ENCODE measurements at places on chromosomes 3 and 15. TPM values are rescaled to one million over a fixed set of nuclear protein-coding genes. Genes with fewer than 3 reads are reported as not detected.
A peak's percentile ranks its signal among the peaks of the same experiment; 100 is the strongest.

Gene SAMD7
- total RNA-seq: not detected

Gene CHRNA5
- 5.5 TPM for total RNA-seq

DNA sequence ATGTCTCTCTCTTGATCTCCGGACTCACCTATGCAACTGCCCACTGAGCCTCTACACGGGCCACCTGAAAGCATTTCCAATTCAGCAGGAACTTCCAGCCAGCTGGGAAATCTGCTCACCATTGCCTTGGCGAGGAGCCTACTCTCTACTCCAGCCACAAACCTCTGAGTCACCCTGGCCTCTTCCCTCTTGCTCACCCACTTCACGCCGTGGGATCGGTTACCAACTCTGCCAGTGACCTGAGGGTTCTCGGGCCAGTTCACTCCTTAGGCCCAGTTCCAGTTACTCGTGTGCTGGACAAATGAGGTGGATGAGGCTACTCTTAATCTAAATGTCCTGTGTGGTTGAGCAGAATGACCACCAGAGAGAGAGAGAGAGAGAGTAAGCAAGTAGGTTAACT lies 70.1 kb downstream of the CEMIP start:
- no peaks in the 10 kb centered on the region for H3K4me1 ChIP-seq
- DNase-seq: no peak
- H3K4me3 ChIP-seq: no peak overlapping the region
- no peaks in the 10 kb centered on the region for H3K36me3 ChIP-seq

GRCh38 chr15:84402856-84403608 lies 167.5 kb downstream of the GOLGA6L4 start:
- DNase-seq: no peak
- H3K4me3 ChIP-seq: no peak overlapping the region
- peaks cover 3% of the 10 kb centered on the region for H3K36me3 ChIP-seq
- H3K4me1 ChIP-seq: no peaks in the 10 kb centered on the region

- DNase-seq: no peak
- no peak overlapping the region for H3K4me3 ChIP-seq
- H3K27ac ChIP-seq: no peak overlapping the region
- H3K4me1 ChIP-seq: no peaks in the 10 kb centered on the region
These were observed 142.9 kb downstream of the CADPS start for GRCh38 chr3:62732183-62732904.

GRCh38 chr3:134028486-134029255 lies 1.1 kb downstream of the SLCO2A1 start:
- peaks cover 25% of the 10 kb centered on the region for H3K27me3 ChIP-seq
- DNase-seq: peak; percentile 45
- H3K27ac ChIP-seq: peak overlapping the region; percentile 69
- peaks cover 32% of the 10 kb centered on the region for H3K4me1 ChIP-seq
- H3K4me3 ChIP-seq: peak overlapping the region; percentile 86
- H3K36me3 ChIP-seq: no peaks in the 10 kb centered on the region

Data from mesothelial cell of epicardium (in vitro differentiated cells).